ENCODE measurements at places on chromosomes 1 and 21.

GRCh38 chr1:72936942-72937341, 654.6 kb upstream of the NEGR1 start:
- no peak for DNase-seq

- no peak for DNase-seq
Measured at GRCh38 chr1:178005450-178005849, 35.6 kb upstream of the SEC16B start.

- no peak for DNase-seq
Measured at GRCh38 chr1:177223359-177223758, 52.6 kb downstream of the BRINP2 start.

GRCh38 chr1:3320246-3321152, 134.0 kb upstream of the ARHGEF16 start:
- no peak for DNase-seq

DNA sequence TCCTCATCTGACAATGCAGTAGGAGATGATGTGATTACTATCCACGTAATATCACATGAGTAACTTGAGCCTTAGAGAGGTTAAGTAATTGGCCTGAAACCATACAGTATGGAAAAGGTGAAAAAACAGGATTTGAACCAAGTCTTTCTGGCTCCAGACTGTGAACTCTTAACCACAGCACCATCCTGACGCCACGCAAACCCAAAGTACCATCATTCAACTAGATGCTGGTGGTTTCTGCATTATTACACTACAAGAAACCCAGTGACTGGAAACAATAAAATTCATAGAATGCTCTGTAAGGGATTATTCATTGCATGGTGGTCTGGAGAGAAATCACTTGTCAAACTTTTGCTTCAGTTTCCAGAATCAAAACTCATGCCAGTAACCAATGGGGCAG, 90.7 kb downstream of the MAB21L3 start:
- no peak for DNase-seq

DNA sequence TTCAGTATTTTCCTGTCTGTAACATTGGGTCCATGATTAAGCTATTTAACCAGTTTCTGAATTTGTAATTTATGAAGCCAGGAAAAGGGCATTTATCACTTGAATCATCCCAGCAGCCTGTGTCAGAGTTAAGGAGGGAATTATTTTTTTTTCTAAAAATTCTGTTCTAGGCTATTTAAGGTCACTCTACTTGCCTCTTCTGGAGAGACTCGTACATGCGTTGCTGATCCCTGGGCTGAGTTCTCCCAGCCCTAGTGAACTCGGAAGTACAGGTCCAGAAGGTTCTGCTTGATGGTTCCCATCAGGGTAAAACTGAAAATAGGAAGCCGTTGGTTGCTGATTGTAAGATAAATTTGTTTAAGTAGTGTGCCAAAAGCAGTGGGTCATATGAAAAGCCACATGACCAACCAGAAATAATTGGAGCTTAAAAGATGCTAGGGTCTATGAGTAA, 90.7 kb downstream of the GPR88 start:
- DNase-seq = no peak

GRCh38 chr1:234771642-234772344, 161.8 kb upstream of the IRF2BP2 start:
- no peak for DNase-seq

- DNase-seq = no peak
Measured at GRCh38 chr1:36446271-36446670, 4.0 kb downstream of the OSCP1 start.

- DNase-seq = no peak
Measured at GRCh38 chr1:216779686-216780085, 56.5 kb upstream of the ESRRG start.

- peak; percentile 38 for DNase-seq
Measured at GRCh38 chr1:183416850-183417771, 1.1 kb downstream of the NMNAT2 start.

DNA sequence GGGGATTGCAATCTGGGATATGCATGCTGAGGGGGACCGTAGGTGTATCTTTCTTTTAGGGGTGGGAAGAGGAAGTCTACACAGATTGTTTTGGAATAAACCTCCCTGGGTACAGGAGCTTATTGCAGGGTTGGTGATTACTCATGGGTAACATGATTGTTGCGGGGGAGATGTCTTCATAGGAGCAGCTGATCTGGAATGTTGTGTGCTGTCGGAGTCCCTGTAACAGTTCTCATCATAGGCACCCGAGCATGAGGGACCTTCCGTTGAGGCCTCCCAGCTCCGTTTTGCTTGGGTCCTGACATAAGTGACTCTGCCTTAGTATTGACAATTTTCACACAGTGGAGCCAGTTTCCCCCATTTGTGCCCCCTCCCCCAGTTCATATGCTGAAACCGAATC, 4.2 kb upstream of the PRXL2B start:
- DNase-seq = no peak

DNA sequence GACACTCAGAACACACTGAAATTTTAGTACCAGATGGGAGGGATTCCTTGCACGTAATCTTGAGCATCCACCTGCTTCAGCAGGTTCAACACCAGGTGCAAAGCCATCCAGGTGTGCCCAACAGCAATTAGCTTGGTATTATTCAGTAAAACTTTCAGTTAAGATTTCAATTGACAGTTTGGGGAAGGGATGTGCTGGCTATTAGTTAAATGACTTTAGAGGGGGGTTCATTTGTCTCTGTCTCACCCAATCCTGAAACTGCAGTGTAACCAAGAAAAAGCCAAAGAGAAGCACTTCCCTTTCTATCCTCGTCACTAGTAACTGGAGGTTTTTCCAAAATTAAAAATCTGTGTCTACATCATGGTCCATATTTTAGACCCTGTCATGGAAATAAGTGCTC, 90.9 kb downstream of the PIK3R3 start:
- no peak for DNase-seq

DNA sequence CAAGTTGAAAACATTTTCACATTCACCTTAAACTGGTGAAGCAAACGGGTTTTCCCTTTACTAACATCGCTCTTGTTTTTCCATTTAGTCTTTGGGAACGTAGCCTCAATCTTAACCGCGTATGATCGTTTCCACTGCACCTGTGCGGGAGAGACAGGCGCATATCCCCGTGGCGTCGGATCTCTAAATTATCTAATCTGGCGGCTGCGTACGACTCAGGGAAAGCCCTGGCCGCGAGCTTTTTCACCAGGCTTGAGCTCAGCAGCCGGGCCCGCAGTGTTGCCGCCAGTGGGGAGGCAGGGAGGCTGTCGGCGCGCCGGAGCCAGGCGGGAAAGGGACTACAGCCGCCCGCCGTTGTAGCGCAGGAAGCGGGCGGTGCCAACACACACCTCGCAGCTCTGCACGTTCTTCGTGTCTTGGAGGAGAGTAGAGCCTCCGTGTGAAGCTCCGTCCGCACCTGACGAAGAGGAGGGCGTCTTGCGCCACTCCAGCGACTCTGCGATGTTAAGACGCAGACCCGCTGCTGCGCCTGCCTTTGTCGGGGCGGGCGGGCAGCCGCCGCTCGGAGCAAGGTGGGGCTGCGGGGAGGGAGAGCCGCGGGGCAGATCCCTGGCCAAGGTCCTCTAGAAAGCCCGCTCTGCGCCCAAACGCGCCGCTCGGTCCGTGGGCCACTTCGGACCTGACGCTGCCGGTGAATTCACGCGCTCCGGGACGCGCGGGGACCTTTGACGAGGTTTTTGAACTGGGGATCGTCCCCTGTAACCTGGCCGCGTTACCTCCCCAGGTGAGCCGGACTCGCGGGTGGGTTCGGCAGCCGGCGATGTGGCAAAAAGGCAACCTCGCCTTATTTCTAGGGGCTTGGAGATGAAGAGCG, 18.5 kb upstream of the TBX15 start:
- no peak for DNase-seq

GRCh38 chr1:117636637-117637425, 31.0 kb downstream of the TENT5C start:
- DNase-seq = no peak

DNA sequence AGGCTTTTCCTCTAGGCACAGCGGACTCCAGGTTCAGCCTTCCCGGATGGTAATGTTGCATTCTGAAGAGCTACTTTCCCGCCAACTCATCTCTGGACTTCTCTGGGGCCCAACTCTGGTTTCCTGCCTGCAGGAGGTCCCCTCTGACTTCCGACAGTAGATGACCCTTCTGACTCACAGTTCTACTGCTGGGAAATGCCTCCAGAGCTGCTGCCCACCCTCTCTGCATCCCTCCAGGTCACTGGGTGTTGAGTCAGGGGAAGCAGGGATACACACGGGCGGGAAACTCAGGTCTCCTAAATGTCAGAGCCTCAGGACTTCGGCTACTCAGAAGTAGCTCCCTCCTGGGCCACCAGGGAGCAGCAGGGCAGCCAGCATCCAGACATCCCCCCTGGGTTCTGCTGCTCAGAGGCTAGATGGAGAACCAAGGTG, 2.1 kb upstream of the KIF21B start:
- no peak for DNase-seq

GRCh38 chr1:92837062-92837461, 5.2 kb downstream of the RPL5 start:
- DNase-seq = no peak

DNA sequence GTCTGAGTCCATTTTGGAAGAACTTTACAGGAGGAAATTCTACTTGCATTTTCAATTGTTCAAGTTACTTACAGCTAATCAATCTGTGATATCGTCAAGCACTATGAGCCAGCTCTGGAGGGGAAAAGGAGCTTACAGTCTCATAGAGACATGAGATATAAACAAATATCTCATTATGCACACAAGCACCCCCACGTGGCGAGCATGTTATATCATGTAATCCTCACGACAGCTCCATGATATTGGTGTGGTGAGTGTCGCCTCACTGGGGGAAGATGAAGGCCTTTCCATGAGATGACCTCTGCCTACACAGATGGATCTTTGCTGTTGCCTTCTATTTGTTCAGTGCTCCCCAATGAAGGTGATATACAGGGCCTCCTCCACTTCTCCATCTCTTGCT, 34.6 kb downstream of the TNR start:
- DNase-seq = no peak

DNA sequence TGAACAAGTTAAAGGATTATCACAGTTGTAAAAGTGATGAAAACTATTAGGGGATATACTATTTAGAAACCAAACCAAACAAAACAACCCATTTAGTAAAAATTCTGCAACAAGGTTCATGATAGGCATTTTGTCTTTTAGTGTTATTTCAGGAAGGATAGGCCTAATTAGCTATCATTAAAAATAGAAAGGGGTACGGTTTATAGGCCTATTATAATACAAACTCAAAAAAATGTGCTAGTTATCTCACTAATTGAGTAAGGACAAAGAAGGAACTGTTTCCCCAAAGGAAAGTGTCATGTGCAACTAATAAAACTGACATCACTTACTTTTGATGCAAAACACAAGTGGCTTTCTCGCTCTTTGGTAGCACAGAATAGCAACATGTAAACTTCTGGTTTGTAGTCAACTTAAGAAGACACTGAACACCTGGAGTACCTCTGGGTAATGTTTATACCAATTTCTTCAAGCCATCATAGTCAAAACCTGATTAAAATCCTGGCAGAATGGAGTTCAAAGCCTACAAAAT, 28.5 kb downstream of the SLC16A1 start:
- no peak for DNase-seq

- no peak for DNase-seq
Measured at GRCh38 chr1:45522324-45523104, 830 bp upstream of the PRDX1 start.

DNA sequence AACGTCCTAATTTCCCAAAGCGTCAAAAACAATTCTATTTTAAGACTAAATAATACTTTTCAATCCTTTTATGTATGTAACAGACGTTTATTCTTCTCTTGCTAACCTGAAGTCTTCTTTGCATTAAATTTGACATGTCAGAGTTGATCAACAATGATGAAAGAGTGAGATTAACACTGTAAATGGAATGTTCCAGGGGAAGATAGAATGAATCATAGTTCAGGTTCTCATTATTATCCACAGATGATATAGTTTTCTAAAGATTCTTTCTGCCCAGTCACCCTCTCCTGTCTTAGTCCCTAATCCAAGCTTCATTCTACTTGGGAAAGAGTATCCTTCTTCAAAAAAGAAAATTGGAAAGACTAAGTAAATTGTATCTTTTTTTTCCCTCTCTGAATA, 38.9 kb downstream of the SDCCAG8 start:
- DNase-seq = no peak

GRCh38 chr1:3560251-3560871, 50.9 kb downstream of the MEGF6 start:
- DNase-seq = no peak

- DNase-seq = no peak
Measured at GRCh38 chr21:42988236-42988965, 14.0 kb downstream of the PKNOX1 start.

DNA sequence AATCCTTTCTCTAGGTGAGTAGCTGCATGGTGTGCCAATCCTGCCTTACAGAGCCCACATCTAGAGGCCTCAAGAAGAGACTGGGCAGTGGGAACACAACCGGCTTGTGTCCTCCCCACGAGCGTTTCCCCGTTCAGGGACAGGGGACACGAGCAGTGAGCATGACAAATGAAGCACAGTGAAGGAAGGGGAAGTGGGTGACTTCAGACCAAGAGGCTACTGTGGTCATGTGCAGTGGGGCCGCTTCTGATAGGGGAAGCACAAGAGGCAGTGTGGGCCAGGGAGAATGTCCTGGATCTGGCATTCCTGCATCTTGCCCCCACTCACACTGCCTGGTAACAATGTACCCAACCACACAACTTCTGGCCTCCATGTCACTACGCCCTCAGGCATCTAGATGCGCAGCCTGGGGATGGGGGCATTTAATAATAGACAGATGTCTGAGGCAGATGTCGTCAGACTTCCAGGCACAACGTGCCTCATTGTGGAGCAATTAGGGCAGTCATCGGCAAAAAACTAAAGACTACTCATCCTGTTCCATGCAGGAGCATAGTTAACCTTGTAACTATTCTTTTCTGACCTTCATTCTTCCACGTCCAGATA, 155.6 kb upstream of the NBPF11 start:
- DNase-seq = no peak

- DNase-seq = no peak
Measured at GRCh38 chr1:42784946-42785693, at the start of gene TMEM269. Gene TMEM269 (plus strand): TSS chr1:42784991. CDS start chr1:42789894, 4,903 bp downstream.

GRCh38 chr1:76593618-76594017, 273.7 kb upstream of the ST6GALNAC5 start:
- no peak for DNase-seq

DNA sequence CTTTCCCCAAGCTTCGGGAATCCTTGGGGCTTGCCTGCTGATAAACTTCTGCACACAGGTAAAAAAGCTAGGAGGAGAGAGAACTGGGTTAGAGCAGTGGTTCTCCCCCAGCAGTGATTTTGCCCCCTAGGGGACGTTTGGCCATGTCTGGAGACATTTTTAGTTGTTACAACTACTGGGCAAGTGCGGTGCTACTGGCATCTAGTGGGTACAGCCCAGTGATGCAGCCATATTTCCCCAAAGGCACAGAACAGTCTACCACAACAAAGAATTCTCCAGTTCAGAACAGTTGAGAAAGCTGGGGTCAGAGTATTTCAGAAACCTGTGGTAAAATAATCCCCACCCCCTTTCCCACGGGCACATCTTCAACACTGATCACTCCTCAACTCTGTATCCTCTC, 41.3 kb downstream of the LRRC71 start:
- no peak for DNase-seq

DNA sequence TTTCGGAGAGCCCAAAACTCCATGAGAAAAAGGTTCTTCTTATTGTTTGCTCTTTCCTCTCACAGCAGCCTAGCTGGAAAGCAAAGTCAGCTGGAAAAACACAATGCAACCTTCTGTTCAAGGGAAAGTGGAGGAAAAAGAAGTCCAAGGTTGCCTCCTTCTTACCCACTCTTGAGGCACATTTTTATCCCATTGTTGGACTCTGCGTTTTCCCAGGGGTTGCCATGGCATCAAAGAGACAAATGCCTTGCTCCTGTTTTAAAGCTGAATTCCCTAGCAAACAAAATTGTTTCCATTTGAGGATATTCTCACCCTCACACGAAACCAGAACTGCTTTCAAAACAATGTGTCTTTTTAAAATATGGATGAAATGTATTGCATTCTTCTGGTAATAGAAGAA, 45.1 kb upstream of the PALMD start:
- no peak for DNase-seq

Data from foreskin melanocyte (primary cell).